HT1080 (cell line): ENCODE measurements at places on chromosomes 5 and 9. TPM values are rescaled to one million over a fixed set of nuclear protein-coding genes. Genes with fewer than 3 reads are reported as not detected.

TRPM3 gene
- total RNA-seq = 0.27 TPM in 1 of 2 replicates, not detected in the other

GRCh38 chr5:112635276-112635675 is 102.4 kb upstream of the APC start:
- DNase-seq = no peak

DNA sequence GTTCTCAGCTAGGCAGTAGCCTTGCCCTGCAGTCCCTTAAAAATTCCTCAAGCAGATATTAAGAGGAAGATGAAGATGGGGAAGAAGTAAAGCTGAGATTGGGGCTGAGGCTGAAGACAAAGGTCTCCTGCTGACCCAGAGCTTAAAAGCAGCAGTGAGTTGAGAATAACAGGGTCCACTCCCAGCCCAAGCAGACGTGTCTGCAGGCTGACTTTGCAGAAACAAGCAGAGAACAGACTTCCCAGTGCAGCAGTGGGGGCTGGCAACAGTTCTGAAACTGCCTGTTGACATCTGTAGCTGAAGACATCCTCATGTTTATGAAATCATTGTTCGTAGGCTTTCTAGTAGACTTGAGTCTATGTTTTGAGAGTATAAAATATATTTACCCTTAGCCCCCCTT is 1.1 kb downstream of the CTXN3 start:
- no peak for DNase-seq

PCDHGA1 gene
- total RNA-seq = 0.07 and 0.32 TPM in 2 replicates

- no peak for DNase-seq
Observed at GRCh38 chr5:141001844-141002604, 35.7 kb downstream of the PCDHAC2 start.

DNA sequence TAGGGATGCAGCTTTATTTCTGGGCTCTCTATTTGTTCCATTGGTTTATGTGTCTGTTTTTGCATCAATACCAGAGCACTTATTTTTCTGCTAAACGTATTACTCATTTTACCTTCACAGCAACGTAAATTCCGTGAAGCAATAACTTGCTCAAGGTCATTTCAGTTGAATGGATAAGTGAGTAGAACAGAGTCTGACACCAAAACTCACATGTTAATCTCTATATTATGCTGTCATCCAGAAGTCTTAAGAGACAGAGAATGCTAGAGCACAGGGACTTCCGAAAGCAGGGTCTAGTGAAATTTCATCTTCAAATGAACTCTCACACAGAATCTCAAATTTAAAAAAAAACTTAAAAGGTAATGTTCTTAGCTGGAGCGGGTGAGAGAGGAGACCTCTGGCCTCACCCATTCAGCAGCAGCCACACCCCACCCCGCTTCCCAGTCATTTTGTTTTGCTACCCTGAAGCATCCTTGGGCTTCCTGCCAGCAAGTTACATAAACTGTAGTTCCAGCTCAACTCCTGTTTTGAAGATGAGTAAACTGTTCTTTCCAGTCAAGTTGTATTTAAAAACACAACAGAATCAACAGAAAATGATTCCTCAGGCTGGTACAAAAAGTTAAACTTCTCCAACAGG is 69.3 kb downstream of the TRIM36 start:
- DNase-seq = peak; percentile 26

- DNase-seq = no peak
Observed at GRCh38 chr5:174715804-174716203, 8.6 kb upstream of the MSX2 start.

GRCh38 chr5:140429724-140430123 is 28.1 kb downstream of the ANKHD1 start:
- no peak for DNase-seq

GRCh38 chr9:25939126-25939525 is 260.9 kb upstream of the TUSC1 start:
- no peak for DNase-seq

DNA sequence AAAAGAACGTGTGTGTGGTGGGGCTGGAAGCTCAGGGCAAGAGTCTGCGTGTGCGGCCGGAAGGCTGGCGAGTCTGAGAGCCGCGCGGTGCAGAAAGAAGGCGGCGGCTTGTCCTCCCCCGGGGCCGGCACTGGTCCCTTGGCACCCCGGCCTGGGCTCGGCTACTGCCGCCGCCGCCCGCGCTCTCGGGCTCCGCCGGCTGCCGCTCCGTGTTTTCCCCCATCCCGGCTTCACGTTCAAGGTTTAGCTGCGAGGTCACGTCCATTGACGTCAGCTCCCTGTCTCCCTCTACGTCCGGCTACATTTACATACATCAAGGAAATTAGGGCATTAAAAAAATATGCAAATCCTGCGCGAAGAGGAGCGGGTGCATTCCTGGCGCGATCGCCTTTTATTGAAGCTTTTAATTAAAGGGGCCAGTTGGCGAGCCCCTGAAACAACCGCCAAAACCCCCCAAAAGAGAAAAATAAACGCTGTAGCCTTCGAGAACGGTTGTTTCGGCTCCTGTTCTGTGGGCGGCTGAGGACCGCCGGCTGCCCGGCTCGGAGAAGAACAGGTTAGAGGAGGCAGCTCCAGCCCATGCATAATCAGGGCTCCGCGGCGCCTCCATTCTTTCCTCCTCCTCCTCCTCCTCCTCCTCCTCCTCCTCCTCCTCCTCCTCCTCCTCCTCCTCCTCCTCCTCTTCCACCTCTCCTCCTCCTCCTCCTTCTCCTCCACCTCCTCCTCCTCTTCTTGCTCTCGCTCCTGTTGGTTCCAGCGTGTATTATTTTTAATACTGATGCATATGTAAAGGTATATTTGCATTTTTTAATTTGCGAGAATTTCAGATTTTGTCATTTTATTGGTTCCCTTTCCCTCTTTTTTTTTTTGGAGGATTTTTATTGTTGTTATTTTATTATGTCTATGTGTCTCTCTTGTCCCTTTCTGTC is 207.0 kb downstream of the MEF2C start:
- DNase-seq = no peak

SPATA9 gene
- total RNA-seq = not detected in 2 replicates

BRD3OS gene
- 21.2 and 28.4 TPM in 2 replicates for total RNA-seq

DDX4 gene
- total RNA-seq = 0.24 TPM in 1 of 2 replicates, not detected in the other

- DNase-seq = peak; percentile 84
Observed at GRCh38 chr9:98488571-98489312, 220.0 kb downstream of the GABBR2 start.

DNA sequence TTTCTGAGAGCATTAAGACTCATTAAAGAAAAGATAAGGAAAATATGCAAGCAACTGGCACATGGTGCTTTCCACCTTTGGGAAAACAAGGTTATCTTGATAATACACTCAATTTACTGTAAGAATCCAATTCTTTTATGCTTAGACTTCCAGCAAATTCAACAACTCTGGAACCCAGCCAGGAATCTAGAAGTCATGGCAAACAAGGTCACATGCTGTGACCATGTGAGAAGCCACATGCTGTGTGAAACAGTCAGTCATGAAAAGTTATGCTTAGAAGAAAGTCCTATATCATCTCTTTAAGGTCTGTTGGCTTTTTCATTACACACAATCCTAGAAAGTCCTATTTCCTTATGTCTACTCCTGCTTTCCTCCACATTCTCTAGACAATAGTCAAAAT is 581.8 kb upstream of the C9orf72 start:
- DNase-seq = no peak

FAXDC2 gene
- total RNA-seq = 0.90 and 1.4 TPM in 2 replicates

GRCh38 chr9:137820161-137820855 is 57.3 kb upstream of the CACNA1B start:
- peak; percentile 20 for DNase-seq

OTP gene
- total RNA-seq = not detected in 2 replicates

DNA sequence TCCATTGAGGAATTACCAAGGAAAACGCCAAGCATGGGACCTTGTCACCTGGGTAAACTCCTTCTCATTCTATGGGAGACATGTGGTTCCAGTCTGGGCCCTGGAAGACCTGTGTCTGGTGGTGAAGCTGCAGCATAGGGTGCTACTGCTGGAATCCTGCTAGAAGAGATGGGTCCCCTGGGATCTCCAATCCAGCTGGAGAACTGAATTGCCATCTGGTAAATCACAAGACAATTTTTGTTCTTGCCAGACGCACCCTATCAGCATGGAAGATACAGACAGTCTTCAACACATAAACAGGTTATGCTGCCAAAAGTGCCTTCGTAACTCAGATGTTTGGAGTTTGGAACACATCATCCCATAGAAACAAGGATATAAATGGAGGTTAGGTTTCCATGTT is 424.0 kb upstream of the BRINP1 start:
- no peak for DNase-seq

GRCh38 chr5:143198332-143198731 is 205.2 kb downstream of the NR3C1 start:
- DNase-seq = peak; percentile 28

DNA sequence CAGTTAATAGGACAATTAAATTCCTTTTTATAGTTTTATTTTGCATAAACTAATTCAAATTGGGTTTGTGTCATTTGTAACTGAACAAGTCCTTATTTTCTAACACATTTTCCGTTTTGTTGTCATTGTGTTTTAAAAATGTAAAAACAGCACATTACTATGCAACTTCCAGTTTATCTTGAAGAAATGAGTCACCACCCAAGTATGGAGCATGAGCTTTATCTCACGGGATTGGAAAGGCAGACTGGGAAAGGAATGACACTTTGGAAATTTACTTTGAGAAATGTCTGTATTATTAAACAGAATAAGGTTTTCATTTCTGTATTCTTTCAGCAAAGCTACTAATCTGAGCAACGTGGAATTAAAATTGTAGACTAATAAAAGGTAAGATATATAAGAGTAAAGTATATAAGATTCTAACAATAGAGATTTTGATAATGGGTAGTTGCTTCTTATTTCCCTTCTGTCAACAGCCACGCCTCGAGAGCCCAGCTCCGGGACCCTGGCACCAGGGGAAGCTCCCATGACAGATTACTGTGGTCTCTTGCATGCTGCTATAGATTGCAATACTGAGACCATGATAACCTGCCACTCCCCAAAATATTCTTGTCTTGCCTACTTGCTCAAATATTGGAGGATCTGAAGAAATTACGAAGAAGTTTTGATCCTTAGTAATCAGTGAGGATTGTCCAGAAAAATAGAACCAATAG is 433.1 kb downstream of the CHSY3 start:
- peak; percentile 65 for DNase-seq

DNA sequence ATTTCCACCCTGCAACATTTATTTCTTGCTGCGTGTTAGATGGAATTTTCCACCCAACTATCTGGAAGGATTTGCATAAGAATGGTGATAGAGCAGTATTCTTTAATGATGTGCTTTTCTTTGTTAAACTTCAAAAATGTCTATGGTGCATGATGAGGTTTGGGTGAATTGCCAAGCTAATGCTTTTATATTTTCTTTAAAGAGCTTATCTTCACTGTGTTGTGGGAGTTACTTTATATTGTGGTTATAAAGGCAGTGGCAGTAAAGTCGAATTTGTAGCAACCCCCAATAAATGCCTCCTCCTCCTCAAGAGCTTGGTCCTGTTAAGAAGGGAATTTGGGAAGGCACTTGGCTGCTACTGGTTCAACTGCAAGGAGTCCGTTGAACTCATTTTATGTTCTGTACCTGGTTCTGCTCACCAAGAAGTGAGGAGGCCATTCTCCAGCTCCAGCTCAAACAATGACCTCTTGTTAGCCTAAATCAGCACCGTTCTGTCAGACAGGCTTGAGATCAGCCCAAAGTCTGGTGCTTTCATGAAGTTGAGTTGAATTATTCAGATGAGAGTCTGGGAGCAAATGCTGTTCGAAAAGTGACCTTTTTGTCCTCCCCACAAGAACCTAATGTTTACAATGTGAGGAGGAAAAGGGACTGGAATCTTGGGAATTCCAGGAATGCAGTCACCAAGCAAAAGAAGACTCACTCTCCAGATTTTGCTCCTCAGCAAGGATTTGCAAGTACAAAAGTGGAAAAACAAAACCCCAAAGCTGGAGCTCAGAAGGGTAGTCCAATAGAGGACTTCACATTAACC is 217.0 kb downstream of the TMEM38B start:
- peak; percentile 77 for DNase-seq

DNA sequence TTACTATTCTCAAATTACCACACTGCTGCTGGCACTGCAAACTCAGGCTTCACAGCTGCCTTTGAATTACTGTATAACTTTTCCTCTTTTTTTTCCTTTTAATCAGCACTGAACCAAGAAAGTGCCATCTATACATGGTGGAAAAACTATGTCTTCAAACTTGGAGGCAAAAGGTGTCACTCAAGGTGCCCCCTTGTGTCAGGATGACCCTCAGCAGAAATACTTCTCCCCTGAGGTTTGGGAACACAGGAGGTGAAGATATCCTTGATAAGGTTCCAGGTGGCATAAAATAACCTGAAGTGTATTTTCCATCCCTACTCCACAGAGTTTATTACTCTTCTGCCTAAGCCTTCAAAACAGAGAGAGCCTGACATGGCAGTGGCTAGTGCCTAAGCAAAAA is 14.5 kb downstream of the FRMD3 start:
- DNase-seq = no peak

MCC gene
- 8.1 and 8.5 TPM in 2 replicates for total RNA-seq

DNA sequence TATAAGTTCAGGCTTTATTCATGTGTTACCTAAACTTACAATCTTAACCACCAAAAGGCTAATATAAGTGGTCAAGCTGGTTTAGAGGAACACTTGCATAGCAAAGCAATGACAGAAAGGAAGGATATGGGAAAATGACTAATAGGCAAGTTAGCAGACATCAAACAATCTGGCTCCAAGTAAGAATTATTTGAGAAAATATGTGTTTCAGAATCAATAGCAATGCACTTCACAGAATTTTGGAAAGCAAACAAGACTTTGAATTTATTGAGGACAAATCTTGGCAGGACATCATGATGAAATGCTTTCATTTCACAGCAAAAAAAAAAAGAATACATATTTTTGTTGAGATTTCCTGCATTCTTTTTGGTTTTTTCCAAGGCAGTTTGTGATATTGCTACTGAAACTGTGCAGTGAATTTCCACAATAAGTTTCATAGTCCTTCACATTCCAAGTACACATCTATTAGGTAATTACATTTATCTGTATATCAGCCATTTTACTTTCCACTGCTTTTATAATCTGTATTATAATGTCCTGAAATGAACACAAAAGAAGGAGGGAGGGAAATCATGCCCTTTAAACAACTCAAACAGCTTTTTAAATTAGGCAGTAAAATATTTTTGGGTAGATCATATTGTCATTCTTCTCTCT is 417.9 kb downstream of the NR2F1-AS1 start:
- DNase-seq = peak; percentile 91

DNA sequence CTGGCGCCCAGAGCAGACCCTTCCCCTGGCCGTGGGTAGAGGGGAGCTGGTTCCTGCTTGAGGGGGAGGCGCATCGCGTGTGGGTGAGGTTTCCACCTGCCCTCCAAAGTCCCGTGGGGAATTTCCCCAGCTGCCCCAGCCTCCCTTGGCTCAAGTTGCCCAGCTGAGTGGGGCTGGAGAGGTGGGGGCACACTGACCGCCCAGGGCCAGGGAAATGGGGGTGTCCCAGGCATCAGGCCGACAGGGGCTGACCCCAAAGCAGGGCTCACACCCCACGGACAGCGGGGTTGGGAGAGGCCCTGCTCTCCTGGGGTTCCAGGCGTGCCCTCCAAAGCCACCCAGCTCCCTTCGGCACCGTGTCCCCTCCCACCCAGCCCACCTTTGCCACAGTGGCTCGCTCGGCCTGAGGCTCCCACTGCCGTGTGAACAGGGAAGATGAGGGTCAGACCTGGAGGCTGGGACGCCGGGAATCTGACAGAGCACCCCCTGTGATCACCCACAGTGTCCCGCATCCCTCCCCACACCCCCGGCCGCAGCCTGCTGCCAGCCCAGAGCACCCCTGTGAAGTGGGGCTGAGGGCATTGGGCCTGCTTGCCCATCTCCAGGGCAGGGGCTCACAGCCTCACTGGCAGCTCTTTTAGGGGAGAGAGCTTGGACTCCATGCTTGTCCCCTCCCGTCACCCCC is 933 bp upstream of the EGFL7 start:
- no peak for DNase-seq

NOXA1 gene
- 0.10 TPM in 1 of 2 replicates, not detected in the other for total RNA-seq
